AG08396 (cell line): ENCODE measurements at places on chromosomes 3 and 15.

DNA sequence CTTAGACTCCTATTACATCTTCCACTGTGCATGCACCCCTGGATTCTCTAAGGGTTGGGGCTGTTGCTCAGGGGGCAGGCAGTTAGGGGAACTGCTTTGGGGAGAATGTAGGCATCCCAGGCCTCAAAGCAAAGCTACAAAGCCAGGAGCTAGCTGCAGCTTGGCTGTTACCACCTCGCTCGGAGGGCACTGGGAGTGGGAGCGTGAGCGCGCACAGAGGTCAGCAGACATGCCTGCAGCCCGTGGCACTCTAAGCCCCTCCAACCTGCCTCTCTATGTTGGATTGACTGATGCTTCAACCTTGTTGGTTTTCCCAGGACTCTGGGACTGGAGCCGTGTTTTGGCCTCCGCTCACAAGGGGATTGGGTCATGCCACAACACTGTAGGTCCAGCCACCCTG, 69.8 kb downstream of the CPN2 start:
- DNase-seq = no peak

GRCh38 chr3:52196977-52197376, 983 bp upstream of the ALAS1 start:
- no peak for DNase-seq

- no peak for DNase-seq
Observed at GRCh38 chr15:61243983-61244593, 15.0 kb upstream of the RORA start.

DNA sequence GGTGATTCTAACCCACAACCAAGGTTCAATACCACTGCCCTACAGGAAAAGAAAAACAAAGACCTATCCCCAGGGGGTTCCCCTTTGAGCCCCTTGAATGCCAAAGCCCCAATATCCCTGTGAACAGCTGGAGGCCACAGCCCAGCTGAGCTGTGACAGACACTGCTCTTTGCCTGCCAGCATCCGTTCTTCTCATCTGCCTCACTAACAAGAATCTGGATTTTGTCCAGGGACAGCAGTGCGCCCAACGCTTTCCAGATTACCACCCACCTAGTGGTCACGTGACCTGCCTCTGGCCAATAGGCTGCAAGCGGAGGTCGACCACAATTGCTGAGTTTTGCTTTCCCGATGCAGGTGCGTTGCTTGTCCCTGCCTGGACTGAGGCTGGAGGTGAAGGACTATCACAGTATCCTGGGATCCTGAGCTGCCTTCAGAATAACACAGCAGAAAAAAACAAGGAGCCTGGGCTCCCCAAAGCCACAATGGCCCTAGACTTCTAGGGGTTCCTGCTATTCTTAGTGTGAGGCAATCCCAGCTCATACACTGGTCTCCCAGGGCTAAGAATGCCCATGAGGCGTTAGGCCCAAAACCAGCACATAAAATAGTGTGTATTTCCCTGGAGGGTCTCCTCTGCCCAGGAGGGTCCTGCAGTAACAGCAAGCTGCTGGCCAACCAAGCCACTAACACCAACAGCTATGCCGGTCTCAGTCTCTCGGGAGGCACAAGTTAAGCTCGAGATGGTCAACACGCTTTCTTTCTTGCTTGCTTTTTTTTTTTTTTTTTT, 13.8 kb downstream of the BDH1 start:
- peak; percentile 76 for DNase-seq

DNA sequence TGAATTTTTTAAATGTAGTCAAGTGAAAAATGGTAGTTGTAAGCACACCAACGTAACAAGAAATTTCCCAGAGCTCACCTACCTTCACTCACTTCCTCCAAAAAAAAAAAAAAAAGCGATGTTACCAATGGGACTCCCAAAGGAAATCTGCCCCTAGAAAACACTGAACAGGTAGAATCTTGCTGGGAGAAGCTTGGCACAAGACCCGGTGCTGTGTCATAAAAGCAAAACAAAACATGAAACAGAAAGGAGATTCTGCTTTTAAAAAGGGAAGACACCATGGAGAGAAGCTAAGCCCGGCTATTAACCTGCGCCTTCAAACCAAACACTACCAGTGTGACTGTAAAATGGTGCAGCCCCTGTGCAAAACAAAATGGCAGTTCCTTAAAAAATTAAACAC, 40.5 kb downstream of the PGPEP1L start:
- DNase-seq = no peak

DNA sequence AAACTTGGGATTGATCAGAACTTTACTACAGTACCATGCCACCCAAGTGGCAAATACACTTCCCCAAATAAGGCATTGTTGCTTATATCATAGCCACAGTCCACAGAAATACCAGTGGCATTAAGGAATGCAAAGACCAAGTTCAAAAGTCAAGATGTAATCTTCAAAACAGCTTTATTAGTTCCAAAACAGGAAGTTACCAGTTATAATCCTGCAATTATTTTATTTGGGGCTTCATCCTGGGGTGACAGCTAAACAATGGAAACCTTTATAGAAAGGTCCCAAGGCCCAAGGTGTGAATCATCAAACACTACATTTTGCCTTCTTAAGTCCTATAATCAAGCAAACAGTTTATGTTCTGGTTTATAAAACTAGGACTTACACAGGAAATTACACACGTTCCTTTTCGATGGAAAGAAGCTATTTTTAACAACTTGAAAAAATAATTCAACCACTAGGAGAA, 30.3 kb upstream of the RNF7 start:
- no peak for DNase-seq

- DNase-seq = no peak
Observed at GRCh38 chr3:45549961-45550360, 44.6 kb upstream of the LIMD1 start.

GRCh38 chr15:89141885-89142284, 53.6 kb downstream of the ABHD2 start:
- no peak for DNase-seq

GRCh38 chr3:155130001-155130400, 49.9 kb downstream of the MME start:
- no peak for DNase-seq

GRCh38 chr3:100971798-100972197, 21.4 kb downstream of the ABI3BP start:
- DNase-seq = no peak

GRCh38 chr3:126033051-126033745, 50.7 kb downstream of the SLC41A3 start:
- no peak for DNase-seq

DNA sequence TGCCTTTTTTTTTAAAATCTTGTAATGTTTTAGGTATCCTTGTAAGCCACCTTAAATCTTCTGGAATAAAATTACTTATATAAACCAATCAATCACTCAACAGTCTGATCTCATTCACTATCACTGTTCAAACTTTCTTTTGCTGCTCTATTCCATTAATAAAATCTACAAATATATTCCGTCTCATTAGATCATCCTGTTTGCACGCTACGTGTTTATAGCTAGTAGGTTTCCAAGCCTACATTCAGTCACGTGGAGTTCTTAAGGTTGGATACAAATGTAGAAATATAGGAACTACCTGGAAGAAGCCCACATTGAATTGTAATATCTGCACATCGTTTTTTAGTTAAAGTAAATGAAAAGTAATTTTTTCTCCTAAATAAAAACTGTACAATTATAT, 274.8 kb upstream of the CNTN4 start:
- no peak for DNase-seq

DNA sequence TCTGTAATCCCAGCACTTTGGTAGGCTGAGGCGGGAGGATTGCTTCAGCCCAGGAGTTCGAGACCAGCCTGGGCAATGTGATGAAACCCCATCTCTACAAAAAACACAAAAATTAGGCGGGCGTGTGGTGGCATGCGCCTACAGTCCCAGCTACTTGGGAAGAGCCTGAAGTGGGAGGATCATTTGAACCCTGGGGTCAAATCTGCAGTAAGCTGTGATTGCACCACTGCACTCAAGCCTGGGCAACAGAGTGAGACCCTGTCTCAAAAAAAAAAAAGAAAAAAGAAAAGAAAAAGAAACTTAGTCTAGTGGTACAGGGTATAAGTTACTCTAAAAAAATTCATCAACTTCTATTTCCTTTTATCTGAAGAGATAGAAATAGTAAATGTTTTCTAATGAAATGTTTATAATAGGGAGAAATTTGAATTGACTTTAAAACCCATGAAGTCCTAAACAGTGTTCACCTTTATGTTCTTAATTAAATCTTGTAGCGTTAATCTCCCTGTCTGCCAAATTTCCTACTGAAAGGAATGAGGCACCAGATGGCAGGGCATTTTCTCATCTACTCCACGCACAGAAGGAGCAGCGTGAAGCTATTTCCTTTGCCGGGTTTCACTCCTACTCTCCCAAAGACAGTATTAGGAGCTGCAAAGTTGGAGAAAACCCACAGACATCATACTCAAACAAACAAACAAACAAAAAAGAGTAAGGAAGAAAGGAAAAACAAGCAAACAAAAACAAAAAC, 1.9 kb downstream of the PCLAF start:
- no peak for DNase-seq

GRCh38 chr3:123324880-123325765, 123.4 kb downstream of the SEC22A start:
- DNase-seq = no peak

DNA sequence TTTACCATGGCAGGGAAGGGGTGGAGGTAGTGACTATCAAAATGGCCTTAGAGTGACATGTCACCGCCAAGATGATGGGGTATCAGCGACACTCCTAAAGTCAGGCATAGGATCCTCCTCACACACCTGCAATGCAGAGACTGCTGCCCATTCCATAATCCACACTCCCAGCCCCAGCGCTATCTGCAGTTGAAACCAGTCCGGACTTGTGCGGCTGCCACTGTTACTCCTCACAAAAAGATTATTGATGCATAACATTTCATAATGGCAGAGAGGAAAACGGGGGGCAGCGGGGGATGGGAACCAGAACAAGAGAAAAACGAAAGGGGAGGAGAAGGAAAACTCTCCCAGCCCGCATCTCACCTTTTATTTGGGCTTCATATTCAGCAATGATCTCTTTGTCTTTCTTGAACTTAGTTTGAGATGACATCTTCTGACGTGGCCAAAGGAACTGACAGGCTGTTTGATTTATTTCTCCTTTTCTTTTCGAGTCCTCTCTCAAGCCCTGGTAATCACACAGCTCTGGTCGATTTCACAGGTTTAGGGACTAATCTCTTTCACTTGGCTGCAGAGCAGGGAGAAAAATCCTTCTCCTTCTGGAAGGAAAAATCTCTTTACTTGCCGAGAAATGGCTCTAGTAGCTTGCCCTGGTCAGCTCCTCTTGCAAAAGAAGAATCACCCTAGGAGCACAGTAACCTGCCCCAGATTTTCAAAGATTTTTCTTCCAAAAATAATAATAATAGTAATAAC, 749 bp downstream of the SRGAP3 start:
- no peak for DNase-seq

DNA sequence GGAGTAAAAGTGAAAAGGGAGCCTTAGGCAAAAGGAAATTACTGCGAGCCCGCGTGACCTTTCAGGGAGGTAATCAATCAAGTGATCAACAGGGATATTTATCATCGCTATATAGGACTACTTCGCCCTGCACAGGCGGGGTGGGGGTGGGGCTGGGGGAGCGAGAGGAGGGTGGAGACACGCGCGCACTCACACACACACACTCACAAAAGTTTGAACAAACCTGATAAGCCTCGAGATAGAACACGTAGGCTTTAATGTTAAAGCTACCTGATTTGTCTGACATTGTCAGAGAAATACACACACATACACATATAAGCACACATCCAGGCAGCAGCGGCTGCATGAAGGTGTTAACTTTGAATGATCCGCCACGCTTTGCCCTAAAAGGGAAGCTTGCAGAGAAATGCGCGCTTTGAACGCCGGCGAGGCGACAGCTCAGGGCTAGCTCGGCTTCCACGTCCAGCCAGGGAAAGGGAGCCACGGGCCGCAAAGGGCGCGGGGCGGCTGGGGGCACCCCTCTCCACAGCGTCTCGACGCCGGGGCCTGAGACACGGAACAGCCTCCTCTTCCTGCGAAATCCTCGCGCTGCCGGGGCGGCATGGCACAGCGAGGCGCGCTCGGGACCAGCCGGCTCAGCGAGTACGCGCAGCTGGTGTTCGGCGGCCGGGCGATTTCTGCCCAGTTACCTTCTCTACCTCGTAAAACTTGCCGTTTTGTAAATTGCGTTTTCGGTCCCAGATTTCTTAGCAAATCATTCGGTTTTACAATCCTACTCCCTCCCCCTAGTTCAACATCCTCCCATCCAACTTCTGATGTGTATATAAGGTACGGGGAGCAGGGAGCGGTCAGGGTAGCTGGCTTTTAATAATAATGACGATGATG, 4.8 kb upstream of the MECOM start:
- DNase-seq = peak; percentile 58

GRCh38 chr15:77905301-77905920, 172.1 kb downstream of the TBC1D2B start:
- DNase-seq = no peak

DNA sequence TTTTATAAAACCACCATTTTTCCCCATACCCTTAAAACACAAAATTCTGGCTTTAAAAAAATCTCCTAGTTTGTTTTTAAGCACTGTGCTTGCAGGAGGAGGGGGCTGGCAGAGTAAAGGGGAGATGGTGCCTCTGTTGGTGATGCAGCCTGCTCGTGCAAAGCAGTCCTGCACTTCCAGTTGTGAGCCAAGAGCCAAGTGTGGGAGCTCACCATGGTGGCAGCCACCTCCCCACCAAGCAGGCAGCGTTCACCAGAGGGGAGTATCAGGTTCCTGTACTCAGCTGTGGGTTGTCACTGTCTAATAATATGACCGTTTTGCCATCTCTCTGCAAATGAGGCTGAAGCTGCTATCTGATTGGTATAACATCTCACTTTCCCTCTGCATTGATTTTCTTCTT, 164.8 kb downstream of the SYNPR start:
- DNase-seq = no peak

- no peak for DNase-seq
Observed at GRCh38 chr15:81254277-81254915, 57.7 kb downstream of the IL16 start.

- peak; percentile 95 for DNase-seq
Observed at GRCh38 chr15:40941528-40942336, 11.5 kb upstream of the CHAC1 start.

- no peak for DNase-seq
Observed at GRCh38 chr3:123640740-123641462, 56.0 kb upstream of the HACD2 start.

DNA sequence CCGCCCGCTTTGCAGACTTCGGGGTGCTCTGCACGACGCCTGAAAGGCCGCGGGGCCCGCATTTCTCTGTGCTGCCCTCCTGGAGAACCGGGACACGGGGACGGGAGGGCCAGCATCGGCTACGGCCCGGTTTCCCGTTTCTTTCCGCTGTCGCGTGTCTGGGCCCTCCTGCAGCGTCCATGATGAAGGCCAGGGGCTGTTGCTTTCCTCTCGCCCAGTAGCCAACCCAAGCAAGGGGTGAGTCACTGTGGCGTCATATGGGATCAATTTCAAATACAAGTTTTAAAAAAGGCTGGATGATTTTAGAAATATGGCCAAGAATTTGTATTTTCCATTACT, 435 bp downstream of the SLC35G2 start:
- DNase-seq = peak; percentile 87

DNA sequence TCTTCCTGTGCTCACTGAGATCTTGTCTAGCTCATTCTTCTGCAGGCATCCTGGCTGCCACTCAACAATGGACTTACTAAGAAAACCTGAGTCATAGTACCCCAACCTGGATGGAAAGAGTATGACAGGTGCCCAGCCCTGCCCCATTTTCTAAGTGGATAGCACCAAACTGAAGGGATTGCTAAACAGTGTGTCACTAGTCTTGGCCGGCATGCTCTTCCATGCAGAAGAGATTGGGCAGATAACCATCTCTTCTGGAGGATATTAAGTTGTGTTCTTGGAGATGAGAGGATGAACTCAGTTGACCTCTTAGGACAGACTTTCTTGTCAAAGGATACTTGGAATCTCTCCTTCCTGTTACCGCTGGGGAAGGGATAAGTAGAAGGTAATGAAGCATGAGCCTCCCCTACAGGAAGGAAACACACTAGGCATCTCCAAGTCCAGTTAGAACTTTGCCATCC, 797.5 kb downstream of the AGBL1 start:
- DNase-seq = no peak
